ENCODE measurements at places on chromosomes 5 and 9.

DNA sequence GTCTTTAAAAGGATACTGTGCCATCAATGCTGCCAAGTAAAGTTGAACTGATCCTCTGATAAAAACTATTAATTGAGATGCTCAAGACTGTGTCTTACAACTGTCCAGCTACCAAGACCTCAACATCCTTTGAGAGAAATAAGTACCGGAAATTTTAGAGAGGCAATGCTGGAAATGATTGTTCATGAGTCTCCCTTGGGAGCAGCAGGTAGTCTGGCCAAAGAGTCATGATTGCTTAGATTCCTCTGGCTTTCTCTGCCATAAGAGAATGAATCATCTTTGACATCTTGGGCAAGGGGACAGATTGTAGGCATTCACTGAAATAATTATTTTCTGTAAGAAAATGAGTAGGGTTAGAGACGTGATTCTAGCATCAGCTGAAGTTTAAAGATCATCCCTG lies 466.6 kb upstream of the DAB2 start:
- DNase-seq = no peak

DNA sequence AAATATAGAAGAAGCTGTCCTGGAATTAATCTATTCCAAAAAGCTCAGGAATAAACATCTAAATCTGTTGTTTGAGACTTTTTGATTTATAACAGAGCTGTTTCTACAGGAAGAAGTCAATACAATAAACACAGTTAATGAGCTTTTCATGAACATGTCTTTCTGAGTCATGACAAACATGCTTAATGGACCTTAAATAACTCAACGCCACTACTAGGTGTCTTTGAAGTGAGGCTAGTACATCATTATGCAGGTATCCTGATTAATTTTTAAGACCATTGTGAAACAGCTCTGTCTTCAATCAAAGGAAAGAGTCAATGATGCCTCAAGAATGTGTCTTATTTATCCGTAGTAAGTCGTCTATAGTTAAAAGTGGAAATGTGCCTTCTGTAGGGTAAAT lies 131.6 kb downstream of the GABRB2 start:
- no peak for DNase-seq

DNA sequence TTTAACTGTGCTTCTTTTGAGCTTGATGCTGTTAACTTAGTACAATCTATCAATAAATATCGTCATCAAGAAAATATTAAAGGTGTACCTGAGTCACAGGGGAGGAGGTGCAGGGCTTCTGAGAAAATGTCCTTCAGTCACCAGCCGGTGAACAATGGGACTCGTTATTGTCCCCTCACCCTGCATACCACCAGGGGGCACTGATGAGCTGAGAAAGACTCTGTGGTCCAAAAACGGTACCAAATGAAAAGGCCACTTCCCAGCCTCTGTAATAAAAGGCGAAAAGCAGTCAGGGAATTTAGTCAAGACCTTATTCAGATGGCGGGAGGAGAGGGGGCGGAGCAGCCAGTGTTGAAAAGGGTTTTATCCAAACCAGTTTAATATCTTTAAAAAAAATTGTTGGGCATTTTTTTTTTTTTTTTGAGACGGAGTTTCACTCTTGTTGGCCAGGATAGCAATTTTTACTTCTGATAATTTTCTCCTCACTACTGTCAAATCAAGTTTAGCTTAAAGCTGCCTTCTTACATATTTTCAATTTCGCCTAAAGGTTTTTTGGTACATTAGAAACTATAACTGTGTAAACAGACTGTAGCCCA lies 271.9 kb upstream of the ADAMTS16 start:
- no peak for DNase-seq

GRCh38 chr5:26700759-26701384 lies 337.5 kb downstream of the CDH9 start:
- no peak for DNase-seq

- no peak for DNase-seq
These were observed 40.7 kb upstream of the RNU6ATAC start for GRCh38 chr9:134204991-134205578.

Data from BJ (cell line).